GM23248 (cell line): ENCODE measurements at places on chromosomes 3 and 15. TPM values are rescaled to one million over a fixed set of nuclear protein-coding genes. Genes with fewer than 3 reads are reported as not detected.

The ZPLD1 gene
- total RNA-seq = 0.22 TPM in 1 of 2 replicates, not detected in the other

- no peak for DNase-seq
Observed at GRCh38 chr3:195802261-195802701, 9.4 kb downstream of the MUC4 start.

The SNRPA1 gene
- 29.3 and 35.2 TPM in 2 replicates for total RNA-seq

The SYNM gene
- 0.97 and 1.6 TPM in 2 replicates for total RNA-seq

DNA sequence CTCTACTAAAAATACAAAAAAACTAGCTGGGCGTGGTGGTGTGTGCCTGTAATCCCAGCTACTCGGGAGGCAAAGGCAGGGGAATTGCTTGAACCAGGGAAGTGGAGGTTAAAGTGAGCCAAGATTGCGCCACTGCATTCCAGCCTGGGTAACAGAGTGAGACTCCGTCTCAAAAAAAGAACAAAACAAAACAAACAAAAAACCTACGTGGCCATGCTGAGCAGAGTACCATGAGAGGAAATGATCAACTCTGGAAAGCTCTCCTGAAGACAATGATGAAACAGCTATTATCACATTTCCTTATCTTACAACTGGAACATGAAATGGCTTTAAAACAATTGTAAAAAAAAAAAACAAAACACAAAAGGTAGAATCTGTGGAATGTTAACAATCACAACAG, 75.2 kb downstream of the CHSY1 start:
- peak; percentile 32 for DNase-seq

The GOLGA6C gene
- not detected in 2 replicates for total RNA-seq

GRCh38 chr3:129463716-129464115, 23.7 kb downstream of the IFT122 start:
- DNase-seq = no peak
